ENCODE measurements at places on chromosomes 7 and 10. TPM values are rescaled to one million over a fixed set of nuclear protein-coding genes. Genes with fewer than 3 reads are reported as not detected.

- H3K4me3 ChIP-seq = no peak overlapping the region
- H3K4me1 ChIP-seq = peaks cover 39% of the 10 kb centered on the region
- H3K36me3 ChIP-seq = peaks cover 11% of the 10 kb centered on the region
Measured at GRCh38 chr10:124705381-124705740, 38.8 kb downstream of the FAM53B start.

- DNase-seq = no peak
- no peaks in the 10 kb centered on the region for H3K27me3 ChIP-seq
- H3K4me1 ChIP-seq = no peaks in the 10 kb centered on the region
- H3K4me3 ChIP-seq = no peak overlapping the region
- H3K36me3 ChIP-seq = no peaks in the 10 kb centered on the region
- H3K27ac ChIP-seq = no peak overlapping the region
Measured at GRCh38 chr7:34327681-34328080, 330.3 kb upstream of the NPSR1 start.

ST7 gene
- total RNA-seq = 25.0 TPM

FAM200A gene
- 10.2 TPM for total RNA-seq

PPP1R17 gene
- 4.5 TPM for total RNA-seq

LZTS2 gene
- total RNA-seq = 86.6 TPM

CAV1 gene
- total RNA-seq = 56.1 TPM

SFTPA1 gene
- total RNA-seq = 0.22 TPM

GRCh38 chr10:77348082-77348481 is 289.5 kb downstream of the KCNMA1 start:
- H3K4me3 ChIP-seq = no peak overlapping the region
- peaks cover 3% of the 10 kb centered on the region for H3K36me3 ChIP-seq
- H3K27me3 ChIP-seq = peaks cover 3% of the 10 kb centered on the region
- DNase-seq = no peak
- H3K4me1 ChIP-seq = peaks cover 19% of the 10 kb centered on the region

TAS2R16 gene
- not detected for total RNA-seq

GRCh38 chr10:30215623-30216022 is 133.5 kb downstream of the MTPAP start:
- DNase-seq = no peak
- peaks cover 16% of the 10 kb centered on the region for H3K4me1 ChIP-seq
- H3K4me3 ChIP-seq = no peak overlapping the region
- H3K27me3 ChIP-seq = peaks cover 2% of the 10 kb centered on the region

DNA sequence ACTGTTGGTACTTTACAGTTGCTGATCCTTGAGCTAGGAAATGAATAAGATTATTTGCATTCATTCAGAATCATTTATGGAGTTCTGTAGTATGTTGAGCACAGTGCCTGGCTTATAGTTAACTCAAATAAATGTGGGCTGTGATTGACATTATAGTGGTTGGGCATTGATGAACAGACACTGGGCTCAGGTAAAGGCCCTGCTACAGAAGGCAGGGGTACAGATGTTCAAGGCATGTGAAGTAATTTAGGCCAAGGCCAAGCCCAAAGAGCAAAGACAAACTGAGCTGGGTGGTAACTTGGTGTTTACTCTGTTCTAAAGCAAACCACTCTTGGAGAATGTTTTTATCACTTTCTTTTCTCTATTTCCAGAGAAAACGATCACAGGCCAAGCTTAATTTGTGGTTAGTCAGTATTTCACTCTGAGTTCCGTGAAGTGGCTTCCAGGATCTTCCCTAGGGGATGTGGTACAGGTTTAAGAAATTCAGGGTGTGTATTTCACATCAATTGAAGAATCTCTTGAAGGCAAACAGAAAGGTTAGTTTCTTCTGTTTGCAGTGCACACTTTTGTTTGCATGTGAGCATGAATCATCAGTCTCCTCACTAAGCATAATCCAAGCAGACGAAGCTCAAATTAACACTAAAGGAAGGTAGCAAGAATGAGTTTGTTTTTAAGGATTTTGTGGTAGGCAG is 113.9 kb upstream of the PRR15 start:
- no peak for DNase-seq
- no peaks in the 10 kb centered on the region for H3K27me3 ChIP-seq
- H3K36me3 ChIP-seq = no peaks in the 10 kb centered on the region
- peaks cover 12% of the 10 kb centered on the region for H3K4me1 ChIP-seq
- H3K27ac ChIP-seq = peak overlapping the region; percentile 37

DNA sequence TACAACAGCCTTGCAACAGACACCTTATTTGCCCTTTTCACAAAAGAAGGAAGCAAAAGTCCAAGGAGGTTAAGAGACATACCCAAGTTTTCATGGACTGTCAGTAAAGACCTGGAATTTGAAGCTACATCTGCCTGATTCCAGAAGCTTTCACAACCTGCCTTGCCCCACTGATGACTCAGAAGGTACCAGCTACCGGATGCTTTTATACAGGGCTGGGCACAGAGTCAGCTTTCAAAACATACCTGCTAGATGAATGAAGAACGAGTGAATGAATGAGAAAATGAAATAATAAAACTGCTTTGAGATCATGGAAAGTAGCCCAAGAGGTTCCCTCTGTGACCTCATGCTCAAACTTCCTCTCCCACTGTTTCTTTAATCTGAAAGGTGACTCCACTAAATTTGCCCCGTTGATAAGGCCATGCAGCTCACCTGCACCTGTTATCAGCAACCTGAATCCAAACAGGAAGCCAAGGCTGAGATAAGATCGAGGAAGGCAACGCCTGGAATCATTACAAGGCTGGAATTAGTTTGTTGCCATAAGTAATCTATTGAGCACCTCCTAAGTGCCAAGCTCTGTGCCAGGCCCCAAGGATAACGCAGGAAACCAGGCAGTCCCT is 151.5 kb downstream of the WDR11 start:
- no peak for DNase-seq
- no peak overlapping the region for H3K4me3 ChIP-seq
- H3K27me3 ChIP-seq = no peaks in the 10 kb centered on the region
- H3K4me1 ChIP-seq = peaks cover 2% of the 10 kb centered on the region
- H3K36me3 ChIP-seq = peaks cover 19% of the 10 kb centered on the region
- H3K27ac ChIP-seq = no peak overlapping the region

GRCh38 chr7:34096198-34096651 is 190.9 kb downstream of the BMPER start:
- H3K4me3 ChIP-seq = no peak overlapping the region
- no peak for DNase-seq
- no peak overlapping the region for H3K27ac ChIP-seq
- no peaks in the 10 kb centered on the region for H3K27me3 ChIP-seq

- H3K27ac ChIP-seq = peak overlapping the region; percentile 86
- no peaks in the 10 kb centered on the region for H3K36me3 ChIP-seq
- no peak for DNase-seq
Measured at GRCh38 chr10:75358132-75358531, 43.4 kb downstream of the ZNF503 start.

DNA sequence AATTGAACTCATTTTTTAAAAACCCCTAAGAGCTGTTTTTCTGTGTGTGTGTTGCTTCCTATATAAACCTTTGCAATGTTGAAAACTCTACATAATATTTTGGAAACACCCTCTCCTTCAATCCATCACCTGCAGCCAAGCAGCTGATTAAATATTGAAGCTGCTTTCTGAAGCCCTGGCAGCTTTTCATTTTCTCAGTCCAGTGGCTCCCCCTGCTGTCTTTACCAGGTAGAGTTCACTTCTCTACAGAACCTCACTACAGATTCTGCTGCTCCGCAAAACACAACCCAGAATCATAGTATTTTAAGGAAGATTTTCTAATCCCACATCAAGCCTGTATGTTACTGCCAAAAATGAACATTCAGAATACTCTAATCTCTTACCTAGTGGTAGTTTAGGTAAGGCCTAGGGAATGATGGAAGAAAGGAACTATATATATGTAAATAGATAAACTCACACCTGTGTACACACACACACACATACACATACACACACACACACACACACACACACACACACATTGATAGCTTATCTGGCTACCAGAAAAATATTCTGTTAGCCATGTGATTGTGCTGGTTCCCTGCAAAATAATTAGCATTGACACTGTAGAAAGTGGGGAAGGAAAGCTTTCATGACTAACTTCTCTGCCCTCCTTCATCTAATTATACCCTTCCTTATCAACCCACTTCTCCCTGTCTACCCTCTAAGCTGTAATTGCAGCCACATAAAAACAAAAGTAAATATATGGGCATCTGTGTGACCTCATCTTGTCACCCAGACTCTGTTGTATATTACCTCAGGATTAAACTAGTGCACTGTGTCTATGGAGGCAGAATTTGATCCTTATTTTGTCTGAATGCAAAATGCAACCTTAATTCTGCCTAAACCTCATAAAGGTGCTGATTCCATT is 229.5 kb upstream of the FZD1 start:
- peaks cover 4% of the 10 kb centered on the region for H3K4me1 ChIP-seq
- DNase-seq = no peak
- peak overlapping the region; percentile 44 for H3K27ac ChIP-seq
- H3K4me3 ChIP-seq = no peak overlapping the region
- H3K36me3 ChIP-seq = peaks cover 4% of the 10 kb centered on the region
- H3K27me3 ChIP-seq = no peaks in the 10 kb centered on the region

GRCh38 chr10:9911488-9911887 is 1106.2 kb upstream of the CELF2 start:
- H3K27me3 ChIP-seq = peaks cover 3% of the 10 kb centered on the region
- no peak overlapping the region for H3K4me3 ChIP-seq
- DNase-seq = no peak
- no peak overlapping the region for H3K27ac ChIP-seq

CYP3A4 gene
- total RNA-seq = 10.0 TPM

GRCh38 chr7:139811066-139811465 is 18.0 kb upstream of the TBXAS1 start:
- peaks cover 3% of the 10 kb centered on the region for H3K4me1 ChIP-seq
- no peak for DNase-seq
- H3K4me3 ChIP-seq = no peak overlapping the region
- H3K36me3 ChIP-seq = no peaks in the 10 kb centered on the region

DGKB gene
- 2.6 TPM for total RNA-seq

MRLN gene
- total RNA-seq = 0.75 TPM

- no peak overlapping the region for H3K4me3 ChIP-seq
- peaks cover 23% of the 10 kb centered on the region for H3K36me3 ChIP-seq
- DNase-seq = no peak
- H3K27me3 ChIP-seq = no peaks in the 10 kb centered on the region
- H3K4me1 ChIP-seq = no peaks in the 10 kb centered on the region
Measured at GRCh38 chr7:140738280-140738679, 41.8 kb downstream of the NDUFB2 start.

GRCh38 chr7:17408245-17408903 is 109.9 kb downstream of the AHR start:
- H3K4me1 ChIP-seq = peaks cover 6% of the 10 kb centered on the region
- no peaks in the 10 kb centered on the region for H3K27me3 ChIP-seq
- no peaks in the 10 kb centered on the region for H3K36me3 ChIP-seq
- no peak for DNase-seq

ICA1 gene
- 9.8 TPM for total RNA-seq

DNA sequence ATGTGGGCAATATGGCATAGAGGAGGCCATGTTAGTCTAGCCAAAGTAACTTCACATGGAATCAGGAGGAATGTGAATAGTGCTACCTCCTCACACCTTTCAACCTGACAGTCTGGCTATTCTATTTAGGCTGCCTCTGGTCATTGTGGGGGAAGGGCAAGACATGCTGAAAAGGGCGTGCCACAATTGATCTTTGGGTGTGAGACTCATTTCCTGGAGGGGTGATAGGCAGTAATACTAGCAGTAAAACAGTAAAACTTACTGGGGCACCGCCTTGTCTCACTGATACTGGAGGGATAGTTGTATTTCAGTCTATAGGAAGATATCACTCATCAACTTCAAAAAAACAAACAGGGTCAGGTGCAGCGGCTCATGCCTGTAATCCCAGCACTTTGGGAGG is 88.7 kb downstream of the TMEM168 start:
- no peak overlapping the region for H3K4me3 ChIP-seq
- H3K36me3 ChIP-seq = no peaks in the 10 kb centered on the region
- no peaks in the 10 kb centered on the region for H3K27me3 ChIP-seq
- no peak for DNase-seq

DNA sequence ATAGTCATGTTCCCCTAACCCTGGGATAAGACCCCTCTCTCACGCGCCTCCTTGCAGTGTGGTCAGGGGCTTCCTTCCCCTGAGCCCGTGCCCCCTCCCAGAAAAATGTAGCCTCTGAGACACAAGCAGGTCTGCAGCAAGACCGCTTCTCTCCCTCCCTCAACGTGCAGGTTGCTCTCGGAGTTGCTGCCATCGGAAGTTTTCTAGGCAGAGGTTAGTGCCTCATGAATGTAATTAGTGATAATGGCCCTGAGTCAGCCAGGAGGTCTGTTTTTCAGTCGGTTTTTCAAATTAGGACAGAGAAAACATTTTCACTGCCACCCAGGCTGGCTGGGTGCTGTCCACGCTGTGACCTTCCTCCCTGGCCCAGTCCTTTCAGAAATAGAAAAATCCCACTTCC is 43.2 kb upstream of the PRLHR start:
- no peaks in the 10 kb centered on the region for H3K4me1 ChIP-seq
- H3K36me3 ChIP-seq = no peaks in the 10 kb centered on the region
- H3K4me3 ChIP-seq = no peak overlapping the region

DNA sequence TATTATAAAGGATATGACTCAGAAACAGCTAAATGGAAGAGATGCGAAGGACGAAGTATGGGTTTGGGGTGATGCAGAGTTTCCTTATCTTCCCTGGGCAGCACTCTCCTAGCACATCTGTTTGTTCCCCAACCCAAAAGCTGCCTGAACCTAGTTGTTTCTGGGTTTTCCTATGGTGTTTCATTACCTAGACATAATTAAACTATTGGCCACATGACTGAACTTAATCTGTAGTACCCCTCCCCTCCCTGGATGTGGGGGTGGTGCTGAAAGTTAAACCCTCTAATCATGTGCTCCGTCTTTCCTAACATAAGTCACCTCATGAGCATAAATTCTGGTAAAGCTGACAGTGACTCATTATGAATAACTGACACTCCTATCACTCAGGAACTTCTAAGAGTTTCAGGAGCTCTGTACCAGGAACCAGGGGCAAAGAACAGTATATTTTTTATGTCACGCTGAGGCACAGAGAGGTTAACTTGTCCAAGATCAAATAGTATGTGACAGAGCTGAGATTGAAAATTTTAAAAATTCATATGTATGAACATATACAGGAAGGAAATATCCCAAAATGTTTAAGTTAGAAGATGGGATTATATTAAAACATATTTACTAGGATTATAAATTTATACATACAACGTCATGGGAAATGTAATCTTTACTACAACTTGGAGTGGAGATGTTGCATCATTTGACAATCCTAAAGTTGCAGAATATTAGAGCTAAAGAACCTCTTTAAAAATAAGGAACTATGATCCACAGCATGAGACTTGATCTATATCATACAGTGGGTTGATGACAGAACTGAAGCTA is 4.8 kb downstream of the STRIP2 start:
- no peak for DNase-seq
- no peak overlapping the region for H3K4me3 ChIP-seq
- peaks cover 12% of the 10 kb centered on the region for H3K4me1 ChIP-seq
- peaks cover 3% of the 10 kb centered on the region for H3K36me3 ChIP-seq

GRCh38 chr7:31699050-31699449 is 12.0 kb downstream of the PPP1R17 start:
- no peak overlapping the region for H3K4me3 ChIP-seq
- H3K36me3 ChIP-seq = no peaks in the 10 kb centered on the region
- no peaks in the 10 kb centered on the region for H3K4me1 ChIP-seq
- H3K27ac ChIP-seq = no peak overlapping the region

DPY19L1 gene
- 12.5 TPM for total RNA-seq

DNA sequence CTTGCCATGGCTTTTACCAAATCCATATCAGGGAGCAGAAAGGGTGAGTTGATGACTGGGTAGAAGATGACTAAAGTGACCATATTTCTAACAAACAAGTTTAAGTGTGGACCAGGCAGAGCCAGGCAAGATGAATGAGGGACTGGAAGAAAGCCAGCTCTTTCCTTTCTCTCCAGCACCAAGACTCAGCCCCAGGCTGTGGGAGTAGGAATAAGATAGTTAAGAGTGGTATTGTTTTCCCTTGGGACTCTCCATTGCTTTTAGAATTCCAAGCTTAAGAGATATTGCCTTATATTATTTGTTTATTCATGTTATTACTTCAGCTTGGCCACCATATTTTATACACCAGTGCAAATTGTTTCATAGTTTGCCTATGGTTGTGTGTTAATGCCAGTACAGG is 28.8 kb upstream of the TSPAN33 start:
- H3K4me1 ChIP-seq = no peaks in the 10 kb centered on the region
- no peak for DNase-seq
